A549 (cell line): ENCODE measurements at places on chromosomes 3 and 15.

- DNase-seq: no peak
These were observed 296.6 kb upstream of the LMCD1 start for GRCh38 chr3:8204853-8205650.

GRCh38 chr3:15657016-15657415 lies 55.5 kb downstream of the BTD start:
- DNase-seq: no peak

- DNase-seq: no peak
These were observed 1.1 kb downstream of the SYNPR start for GRCh38 chr3:63279005-63279841.

DNA sequence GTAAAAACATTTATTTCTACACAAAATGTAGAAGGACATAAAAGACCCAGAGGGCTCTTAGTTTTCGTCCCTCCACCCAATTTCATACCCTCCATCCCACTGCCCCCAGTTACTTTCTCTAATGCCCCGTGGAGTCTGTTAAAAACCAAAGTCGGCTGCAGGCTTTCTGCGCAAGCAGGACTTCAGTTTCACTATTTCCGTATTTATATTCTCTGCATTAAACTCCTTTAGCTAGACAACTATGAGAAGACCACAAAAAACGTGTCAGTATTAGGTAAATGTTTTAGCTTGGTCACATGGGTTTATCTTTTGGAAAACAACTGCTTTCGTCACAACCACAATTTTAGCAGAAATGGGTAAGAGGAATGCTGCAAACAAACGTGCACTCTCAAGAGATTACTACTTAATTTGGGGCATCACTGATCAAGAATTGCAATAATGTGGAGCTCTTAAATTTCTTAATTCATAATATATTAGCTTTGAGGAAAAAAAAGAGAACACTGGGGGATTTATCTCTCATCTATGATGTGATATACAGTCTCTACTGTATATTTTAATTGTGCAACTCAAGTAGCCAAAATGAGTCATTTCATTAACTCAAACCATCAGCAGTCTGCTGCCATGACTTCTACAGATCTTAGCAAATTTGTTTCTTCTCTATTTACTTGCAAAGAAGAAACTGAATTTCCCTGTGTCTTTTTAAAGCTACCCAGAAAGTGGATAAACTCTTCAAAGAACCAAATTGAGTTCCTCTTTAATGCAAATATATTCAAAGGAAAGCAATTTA lies 740 bp upstream of the NSMCE3 start:
- no peak for DNase-seq

GRCh38 chr15:93973287-93973686 lies 258.1 kb upstream of the MCTP2 start:
- no peak for DNase-seq

DNA sequence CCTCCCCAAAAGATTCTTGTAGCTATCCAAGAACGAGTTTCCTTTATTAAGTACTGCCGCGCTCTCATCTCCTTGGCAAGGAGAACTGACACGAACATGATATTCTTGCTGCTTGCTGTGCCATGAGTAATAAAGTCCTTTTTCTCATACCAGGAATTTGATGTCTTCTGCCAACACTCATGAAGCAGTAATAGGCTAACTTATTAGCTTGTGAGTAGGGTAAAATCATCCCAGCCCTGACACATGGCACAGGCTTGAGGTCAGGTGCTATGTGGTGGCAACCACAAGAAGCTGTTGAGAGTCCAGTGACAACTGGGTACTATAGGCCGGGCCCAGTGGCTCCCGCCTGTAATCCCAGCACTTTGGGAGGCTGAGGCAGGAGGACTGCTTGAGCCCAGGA lies 22.7 kb upstream of the UBXN7 start:
- no peak for DNase-seq
